ENCODE measurements at places on chromosomes 4 and X.
A peak's percentile ranks its signal among the peaks of the same experiment; 100 is the strongest.

- no peak for DNase-seq
Observed at GRCh38 chr4:110211007-110211769, 12.8 kb upstream of the ELOVL6 start.

DNA sequence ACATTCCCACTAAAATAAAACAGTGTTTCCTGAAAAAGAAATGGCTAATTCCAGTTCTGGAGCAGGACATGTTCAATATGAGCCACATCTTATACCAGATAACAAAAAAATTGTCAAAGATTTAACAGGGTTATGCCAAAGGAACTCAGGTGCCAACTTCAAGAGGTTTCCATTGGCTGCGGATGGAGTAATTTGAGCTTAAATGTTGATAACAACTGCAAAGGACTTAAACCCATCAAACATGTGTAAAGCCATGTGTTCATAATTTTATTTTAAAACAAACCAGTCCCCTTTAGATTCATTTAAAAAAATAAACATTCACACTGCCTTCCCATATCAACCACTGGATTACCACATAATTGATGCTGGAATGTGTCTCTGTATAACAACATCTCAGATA is 156.4 kb upstream of the PCDH18 start:
- DNase-seq = no peak

GRCh38 chrX:110584083-110584482 is 211.5 kb downstream of the CHRDL1 start:
- no peak for DNase-seq

- DNase-seq = no peak
Observed at GRCh38 chrX:134459683-134460004, 321 bp upstream of the HPRT1 start.

- no peak for DNase-seq
Observed at GRCh38 chrX:107602694-107603239, 25.5 kb upstream of the PRPS1 start.

DNA sequence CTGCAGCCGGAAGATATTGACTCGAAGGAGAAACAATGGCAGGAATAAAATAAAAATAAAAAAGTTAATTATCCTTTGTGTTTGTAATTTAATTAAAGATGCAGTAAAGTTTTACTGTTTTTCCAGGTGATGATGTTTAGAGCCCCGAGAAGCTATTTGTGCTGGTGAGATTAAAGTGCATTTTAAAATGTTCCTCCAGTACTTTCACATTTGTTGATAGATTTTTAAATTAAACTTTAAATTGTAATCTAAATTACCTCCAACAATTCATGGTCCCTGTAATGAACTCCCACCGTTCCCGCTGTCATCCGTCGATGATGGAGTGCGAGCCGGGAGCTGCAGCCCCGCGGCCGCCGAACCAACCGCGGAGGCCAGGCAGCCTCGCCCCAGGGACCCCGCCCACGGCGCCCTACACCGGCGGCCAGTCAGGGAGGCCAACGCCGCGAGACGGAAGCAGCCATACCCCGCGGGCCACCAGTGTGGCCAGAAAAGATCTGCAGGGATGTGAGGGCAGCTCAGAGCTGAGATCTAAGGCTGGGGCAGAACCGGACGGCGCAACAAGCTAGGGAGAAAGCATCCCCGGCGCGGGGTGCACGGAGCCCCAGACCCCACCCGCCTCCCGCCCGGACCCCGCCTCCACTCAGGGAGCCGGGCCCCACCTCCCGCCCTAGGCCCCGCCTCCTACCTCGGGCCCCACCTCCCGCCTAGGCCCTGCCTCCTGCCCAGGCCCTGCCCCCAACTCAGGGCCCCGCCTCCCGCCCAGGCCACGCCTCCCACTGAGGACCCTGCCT is 104.0 kb downstream of the FAM53A start:
- DNase-seq = peak; percentile 83

- no peak for DNase-seq
Observed at GRCh38 chr4:166252487-166253402, 379.7 kb downstream of the TLL1 start.

DNA sequence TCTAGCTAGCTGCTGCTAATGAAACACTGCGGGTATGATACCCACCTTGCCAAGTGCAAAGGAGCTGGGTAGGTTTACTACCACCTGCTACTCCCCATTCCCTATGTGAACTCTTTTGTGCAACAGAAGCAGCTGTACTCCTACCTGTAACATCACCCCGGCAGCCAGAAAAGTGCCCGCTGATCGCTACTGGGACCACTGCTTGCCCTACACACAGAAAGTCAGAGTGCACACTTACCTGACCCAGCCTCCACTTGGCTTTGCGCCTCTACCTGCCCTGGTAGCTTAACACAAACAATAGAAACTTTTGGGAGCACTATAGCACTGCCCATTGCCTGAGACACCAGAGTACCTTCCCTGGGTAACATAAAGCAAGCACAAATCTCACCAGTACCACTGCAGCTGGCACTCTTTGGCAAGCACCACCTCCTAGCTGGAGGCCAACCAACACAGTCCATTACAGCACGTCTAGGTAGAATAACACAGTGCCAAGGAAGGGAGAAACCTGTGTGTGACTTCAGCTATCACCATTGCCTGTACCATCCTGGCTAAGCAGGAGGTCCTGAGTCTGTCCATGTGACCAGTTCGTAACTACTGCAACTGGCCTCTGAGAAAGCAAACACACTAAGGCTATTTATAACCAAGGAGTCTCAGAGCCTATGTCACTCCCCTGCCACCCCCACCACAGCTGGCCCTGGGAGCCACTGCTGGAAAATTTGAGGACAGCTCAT is 80.1 kb downstream of the CENPC start:
- DNase-seq = no peak

DNA sequence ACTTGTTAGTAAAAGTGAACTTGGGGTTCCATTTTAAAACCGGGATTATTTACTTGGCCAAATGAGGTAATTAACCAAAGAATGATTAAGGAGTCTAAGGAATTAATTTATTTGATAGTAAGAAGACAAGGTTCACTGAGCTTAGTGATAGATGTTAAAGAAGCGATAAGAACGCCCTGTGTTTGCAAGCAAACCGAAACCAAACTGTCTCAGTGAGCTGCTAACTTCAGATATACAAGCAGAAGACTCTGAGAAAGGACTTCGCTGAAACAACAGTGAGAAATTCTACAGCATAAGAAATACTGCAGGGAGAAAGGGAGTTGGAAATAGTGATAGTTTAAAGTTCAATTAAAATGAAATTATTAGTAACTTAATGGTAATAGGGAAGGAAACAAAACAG is 37.6 kb upstream of the SHISA3 start:
- DNase-seq = no peak

DNA sequence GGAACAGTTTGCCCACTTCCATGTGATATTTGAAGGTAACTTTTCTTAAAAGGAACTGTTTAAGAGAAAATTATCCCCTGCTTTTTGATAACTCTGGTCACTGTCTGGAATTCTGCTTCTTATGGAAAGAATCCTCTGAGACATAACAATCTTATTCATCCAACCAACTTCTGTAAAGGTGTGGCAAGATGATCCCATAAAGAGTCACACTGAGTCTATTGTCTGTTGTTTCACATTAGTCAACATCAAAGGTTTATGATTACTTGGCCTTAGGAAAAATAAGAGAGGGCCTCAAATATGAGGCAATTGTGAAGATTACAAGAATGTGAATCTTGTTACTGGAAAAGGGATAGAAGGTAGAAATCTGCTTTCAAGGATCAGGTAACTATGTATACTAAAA is 88.0 kb upstream of the MAGEB18 start:
- DNase-seq = no peak

- DNase-seq = no peak
Observed at GRCh38 chr4:39046249-39046648, 14.0 kb upstream of the TMEM156 start.

GRCh38 chr4:40200875-40201801 is 4.3 kb downstream of the RHOH start:
- no peak for DNase-seq

Measured in stimulated activated CD8-positive, alpha-beta memory T cell treated with anti-CD3 and anti-CD28 coated beads, Interleukin-7, amount 100 ng/mL, for 1 hour (primary cell).